HEK293T (cell line): ENCODE measurements at places on chromosomes 6 and 20.

DNA sequence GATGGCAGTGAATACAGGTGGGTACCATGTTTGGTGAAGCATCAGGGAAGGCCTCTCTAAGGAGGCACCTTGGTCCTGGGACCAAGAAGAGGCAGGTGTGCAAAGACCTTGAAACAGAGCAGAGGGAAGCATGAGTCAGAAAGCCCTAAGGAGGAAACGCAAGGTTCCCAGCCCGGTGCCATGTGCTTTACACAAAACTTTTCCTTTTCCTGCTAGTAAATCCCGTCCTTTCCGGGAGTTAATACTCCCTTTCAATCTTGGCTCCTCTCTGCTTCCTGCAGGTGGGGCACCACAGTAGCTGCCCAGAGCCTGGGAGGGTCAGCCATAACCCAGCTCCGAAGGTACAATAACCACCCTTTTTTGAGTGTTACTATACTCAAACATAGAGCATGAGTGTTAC is 19.4 kb upstream of the SLC23A2 start:
- no peak for DNase-seq

DNA sequence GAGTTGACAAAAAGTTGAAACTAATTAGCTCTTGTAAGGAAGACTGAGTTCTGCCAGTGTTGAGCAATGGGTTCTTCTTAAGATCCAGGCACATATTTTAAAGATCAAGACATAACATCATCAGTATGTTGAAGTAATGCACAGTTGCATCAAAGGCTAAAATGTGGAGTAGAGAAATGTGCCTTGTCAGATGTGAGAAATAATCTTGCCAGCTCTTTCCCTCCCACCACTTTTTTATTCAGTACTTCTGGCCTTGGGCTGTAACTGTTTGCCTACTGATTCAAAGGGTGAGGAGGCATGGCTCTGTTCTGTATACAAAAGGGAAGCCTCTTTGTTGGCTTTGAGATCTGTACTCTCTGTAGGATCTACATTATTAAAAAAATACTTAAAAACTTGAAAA is 13.1 kb downstream of the PKIB start:
- no peak for DNase-seq

DNA sequence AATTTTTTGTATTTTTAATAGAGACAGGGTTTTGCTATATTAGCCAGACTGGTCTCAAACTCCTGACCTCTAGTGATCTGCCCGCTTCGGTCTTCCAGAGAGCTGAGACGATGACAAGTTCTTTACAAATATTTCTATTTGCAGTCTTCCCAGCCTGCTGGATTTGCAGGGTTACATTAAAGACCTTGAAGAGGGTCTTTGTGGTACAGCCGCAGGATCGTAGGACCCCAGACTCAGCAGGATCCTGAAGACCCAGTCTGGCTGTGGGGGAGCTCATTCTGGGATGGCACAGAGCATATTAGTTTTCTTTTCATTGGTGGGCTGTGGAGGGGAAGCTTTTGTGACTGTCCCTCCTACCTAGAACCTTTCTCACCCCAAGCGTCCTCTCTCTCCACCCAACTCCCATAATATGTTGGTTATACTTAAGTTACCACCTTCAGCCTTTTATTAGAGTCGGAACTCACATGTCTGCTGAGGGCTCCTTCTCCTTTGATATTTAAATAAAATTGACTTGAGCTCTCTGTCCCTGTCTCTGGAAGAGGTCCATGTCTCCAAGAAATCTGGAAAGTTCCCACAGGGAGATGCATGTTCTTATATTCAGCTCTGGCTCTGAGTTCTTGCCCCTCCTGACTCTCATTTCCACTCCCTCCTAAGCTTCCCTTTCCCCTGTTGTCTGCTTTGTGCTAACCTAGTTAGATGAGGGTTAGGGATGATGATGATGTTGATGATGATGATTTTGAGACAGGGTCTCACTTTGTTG is 72.0 kb downstream of the TIAM2 start:
- DNase-seq = no peak

- DNase-seq = no peak
Measured at GRCh38 chr6:116568821-116569755, 2.2 kb upstream of the RWDD1 start.

DNA sequence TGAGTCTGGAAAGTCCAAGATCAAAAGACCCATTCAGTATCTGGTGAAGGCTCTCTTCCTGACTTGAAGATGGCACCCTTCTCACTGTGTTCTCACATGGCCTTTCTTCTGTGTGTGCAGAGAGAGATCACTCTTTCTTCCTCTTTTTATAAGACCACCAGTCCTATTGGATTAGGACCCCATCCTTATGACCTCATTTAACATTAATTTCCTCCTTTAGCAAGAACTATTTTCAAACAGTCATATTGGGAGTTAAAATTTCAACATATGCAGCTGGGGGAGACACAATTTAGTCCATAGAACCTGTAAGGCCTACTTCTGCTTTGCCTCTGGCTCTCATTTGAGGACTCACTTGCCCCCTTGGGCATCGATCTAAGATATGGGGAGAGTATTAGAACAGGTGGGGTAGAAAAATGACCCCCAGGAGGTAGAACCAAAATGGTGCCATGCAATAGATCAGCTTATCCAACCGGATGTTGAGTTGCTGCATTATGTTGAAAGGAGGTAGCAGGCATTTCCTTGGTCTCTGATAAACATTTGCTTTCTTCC is 78.4 kb upstream of the ATXN1 start:
- no peak for DNase-seq

DNA sequence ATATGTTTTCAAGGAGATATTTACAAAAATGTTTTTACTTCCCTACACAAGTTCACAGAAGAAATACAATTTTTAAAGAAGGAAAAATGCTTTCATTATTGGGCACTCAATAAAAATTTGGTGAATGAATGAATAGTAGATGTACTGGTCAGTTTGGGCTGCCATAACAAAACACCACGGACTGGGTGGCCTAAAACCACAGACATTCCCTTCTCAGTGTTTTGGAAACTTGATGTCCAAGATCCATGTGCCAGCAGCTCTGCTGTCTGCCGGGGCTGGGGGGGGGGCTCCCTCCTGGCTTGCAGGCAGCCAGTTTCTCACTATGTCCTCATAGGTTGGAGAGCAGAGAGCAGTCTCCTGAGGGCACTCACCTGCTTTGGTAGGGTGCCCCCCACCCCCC is 62.0 kb downstream of the FAM120B start:
- no peak for DNase-seq

DNA sequence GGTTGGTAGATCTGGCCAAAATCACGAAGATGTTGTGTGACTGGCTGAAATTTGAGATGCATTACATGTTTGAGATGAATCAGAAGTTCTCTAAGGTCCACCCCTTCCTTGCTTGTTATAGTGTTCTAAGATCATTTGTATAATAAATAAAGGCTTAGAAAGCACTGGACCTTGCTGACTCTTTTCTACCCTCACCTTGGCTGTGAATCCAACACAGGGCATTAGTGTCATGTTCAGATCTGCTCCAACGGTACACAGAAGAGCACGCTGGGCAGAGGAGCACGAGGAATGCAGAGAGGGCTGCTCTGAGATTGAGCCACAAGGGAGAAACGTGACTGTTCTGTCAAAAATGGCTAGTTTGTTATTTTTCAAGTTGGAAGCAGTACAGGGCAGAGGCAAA is 169.5 kb upstream of the HDAC2 start:
- DNase-seq = no peak
